ENCODE measurements at places on chromosomes 4 and X. TPM values are rescaled to one million over a fixed set of nuclear protein-coding genes. Genes with fewer than 3 reads are reported as not detected.
A peak's percentile ranks its signal among the peaks of the same experiment; 100 is the strongest.

FAAH2 gene
- 1.4 TPM for total RNA-seq

- DNase-seq: peak; percentile 67
Observed at GRCh38 chr4:186204103-186204559, 12.8 kb downstream of the CYP4V2 start.

GRCh38 chr4:108919226-108919893 lies 156.5 kb upstream of the ETNPPL start:
- DNase-seq: no peak

DNA sequence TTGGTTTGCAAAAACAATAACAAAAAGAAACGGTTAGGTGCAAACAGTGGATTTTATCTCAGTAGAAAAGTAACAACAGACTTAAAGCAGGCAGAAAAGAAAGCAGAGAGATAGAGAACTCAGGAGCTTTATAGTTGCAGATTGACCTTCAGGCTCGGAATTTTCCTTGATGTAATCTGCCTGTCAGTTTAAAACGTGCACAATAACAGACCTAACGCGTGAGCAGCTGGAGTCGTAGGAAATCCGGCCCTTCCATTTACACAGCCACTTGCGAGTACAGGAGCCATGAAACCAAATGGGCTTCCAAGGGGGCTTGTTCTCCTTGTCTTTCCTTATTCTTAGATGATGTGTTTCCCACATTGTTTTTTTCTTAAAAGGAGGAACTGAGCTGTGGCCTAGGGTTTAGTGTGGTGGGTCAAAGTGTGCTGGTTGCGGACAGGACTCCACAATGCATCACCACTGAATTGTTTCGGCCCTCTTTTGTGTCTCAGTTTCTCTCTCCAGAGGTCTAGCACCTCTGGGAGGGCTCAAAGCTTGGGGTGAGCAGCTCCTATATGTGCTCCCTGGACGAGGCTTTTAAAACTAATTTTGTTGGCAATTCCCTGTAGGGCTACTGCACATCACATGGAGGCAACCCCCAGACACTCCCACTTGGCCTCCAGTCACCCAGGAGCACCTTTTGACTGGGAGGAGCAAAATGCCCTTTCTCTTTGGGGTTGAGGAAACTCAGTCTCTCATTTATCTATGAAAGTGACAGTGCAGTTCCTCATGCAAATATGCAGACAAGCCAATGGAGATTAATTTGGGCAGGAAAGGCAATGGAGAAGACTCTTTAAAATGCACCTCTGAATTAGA lies 13.9 kb upstream of the MPP1 start:
- DNase-seq: no peak

DNA sequence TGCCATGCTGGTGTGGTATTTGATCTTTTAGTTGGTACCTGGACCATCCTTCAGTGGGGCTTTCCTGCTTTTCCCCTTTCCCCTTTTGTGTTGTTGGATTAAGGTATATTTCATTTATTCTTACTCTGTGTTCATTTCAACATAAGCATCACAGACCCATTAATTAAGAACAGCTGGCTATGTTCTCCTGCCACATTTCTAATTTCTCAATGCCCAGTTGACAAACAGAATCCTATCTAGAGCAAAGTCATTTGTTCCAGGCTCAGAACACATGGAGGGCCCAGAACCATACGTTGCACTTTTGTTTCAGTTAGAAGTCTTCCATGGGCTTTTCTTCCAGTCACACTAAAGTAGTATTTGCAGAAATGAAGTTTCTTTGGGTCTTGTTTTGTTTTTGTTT lies 46.1 kb upstream of the EOLA2 start:
- no peak for DNase-seq

DNA sequence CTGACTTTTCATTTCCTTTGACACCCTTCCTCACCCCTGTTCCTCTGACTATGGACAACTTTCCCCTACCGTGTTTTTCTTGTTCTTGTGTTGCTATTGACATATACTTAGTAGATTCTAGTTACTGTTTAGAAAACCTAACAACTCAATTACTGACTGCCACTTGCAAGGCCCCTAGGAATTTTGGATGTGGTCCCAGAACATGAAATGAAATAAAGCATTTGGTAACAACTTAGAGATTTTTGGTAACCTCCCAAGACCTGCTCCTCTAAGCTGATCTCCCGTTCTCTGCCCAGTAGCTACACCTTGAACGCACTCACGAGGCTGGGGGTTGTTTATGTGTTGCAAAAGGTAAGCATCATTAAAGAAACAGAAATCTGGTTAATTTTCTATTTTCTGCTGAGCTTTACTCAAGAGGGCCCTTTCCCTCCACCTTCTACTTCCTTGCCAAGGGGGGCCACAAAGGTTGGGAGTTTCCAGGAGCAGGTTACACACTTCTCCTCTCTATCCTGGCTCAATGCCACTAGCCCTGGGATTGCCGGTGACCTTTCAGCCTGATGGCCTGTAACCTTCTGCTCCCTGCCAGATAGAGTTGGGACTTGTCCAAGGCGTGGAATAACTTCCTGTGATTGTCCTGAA lies 20.5 kb downstream of the GAB3 start:
- DNase-seq: peak; percentile 66

DNA sequence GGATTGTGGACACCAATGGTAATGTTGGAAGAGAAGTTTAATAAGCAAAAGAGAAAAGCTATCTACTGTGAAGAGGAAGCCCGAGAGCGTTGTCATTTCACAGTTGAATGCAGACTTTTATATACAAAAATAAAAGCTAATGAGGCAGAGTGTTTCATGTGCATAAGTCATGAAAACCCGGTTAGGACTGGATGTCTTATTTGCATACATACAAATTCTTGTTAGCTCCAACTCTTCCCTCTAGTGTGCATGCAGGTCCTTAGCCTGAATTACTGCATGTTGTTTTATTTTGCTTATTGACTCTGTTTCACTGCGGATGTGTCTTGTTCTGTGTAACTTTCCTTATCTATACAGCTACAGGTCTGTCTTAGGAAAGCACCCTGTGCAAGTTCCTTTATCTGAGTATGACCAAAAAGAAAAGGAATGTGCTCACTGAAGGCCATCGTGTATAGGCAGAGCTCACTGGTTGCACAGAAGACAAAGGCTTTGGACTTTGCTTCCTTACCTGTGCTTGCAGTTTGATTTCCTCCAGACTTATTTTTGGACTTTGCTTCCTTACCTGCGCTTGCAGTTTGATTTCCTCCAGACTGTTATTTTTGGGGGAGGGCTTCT lies 25.1 kb upstream of the UGT2B11 start:
- DNase-seq: no peak

DNA sequence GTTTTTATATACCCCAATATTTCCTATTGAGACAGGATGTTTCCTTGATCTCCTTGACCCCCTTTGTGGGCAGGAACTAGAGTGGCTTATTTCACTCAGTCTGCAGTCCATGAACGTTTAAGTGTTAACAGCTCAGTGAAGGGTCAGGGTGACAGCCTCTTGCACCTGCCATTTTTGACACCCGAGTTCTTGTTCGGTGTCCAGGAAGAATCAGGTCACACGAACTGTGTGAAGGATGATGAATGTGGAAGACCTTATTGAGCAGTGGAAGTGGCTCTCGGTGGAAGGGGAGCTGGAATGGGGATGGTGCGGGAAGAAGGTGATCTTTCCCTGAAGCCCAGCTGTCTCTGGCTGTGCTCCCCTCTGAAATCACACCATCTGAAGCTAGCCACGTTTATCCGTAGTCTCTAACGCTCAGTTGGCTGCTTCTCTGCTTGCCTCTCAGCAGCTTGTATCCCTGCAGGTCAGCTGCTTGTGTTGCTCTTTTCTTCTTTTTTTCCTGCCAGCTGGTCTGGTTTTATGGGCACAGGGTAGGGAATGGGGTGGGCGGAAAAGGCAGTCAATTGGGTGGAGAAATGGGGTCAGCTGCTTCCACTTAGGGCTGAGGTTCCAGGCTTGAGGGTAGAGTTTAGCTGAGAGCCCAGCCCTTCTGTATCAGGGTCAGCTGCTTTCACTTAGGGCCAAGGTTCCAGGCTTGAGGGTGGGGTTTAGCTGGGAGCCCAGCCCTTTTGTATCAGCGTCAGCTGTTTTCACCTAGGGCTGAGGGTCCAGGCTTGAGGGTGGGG lies 29.0 kb upstream of the CCNG2 start:
- DNase-seq: no peak

- DNase-seq: no peak
Observed at GRCh38 chr4:3369781-3370674, 71.7 kb upstream of the HGFAC start.

PAGE2 gene
- total RNA-seq: not detected

STBD1 gene
- 3.9 TPM for total RNA-seq

- DNase-seq: no peak
Observed at GRCh38 chr4:37990731-37991245, 30.6 kb downstream of the PTTG2 start.

GRCh38 chr4:168374772-168375523 lies 56.4 kb upstream of the DDX60 start:
- no peak for DNase-seq

DNA sequence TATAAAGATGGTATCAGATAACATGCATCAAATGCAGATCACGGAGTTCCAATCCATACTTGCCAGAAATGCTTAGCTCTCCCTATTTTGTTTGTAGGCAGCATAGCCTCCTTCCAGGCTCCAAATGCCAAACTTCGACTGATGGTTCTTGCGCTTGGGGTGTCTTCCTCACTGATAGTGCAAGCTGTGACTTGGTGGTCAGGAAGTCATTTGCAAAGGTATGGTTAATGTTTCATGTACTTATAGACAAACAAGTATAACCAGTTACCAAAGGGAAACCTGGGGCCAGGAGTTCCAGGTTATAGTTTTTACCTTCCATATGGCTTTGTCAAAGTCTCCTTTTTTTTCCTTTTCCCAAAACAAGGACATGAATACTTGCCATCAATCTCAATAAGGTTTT lies 5.3 kb downstream of the CWH43 start:
- no peak for DNase-seq

- DNase-seq: no peak
Observed at GRCh38 chr4:63831590-63832155, 577.6 kb downstream of the TECRL start.

DNA sequence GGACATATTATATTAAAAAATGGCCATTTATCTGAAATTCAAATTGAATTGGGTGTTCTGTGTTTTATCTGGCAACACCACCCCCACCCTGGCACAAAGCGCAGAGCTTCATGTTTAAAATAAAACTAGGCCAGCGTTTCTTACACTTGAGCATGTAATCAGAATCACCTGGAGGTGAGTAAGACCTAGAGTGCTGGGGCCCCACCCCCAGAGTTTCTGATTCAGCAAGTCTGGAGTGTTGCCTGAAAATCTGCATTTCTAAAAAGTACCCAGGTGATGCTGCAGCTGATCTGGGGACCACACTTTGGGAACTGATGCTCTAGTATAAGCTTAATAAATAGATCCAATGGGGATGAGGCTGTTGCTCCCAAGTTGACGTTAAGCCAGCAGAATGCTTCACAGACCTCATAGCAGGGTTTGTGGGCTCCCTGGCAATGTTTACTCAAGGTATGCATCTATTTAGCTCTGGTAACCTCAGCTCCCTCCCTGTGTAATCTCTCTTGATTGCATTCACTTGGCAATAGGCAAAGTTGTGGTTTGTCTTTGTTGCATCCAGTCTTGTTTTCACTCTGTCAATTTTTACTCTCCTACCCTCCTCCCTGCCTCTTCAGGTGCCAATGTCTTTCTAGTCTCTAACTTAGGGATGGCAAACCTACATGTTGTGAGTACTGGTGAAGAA lies 99.8 kb upstream of the TEX13D start:
- DNase-seq: no peak

OPRPN gene
- not detected for total RNA-seq

- DNase-seq: no peak
Observed at GRCh38 chr4:23084559-23085248, 392.0 kb downstream of the GBA3 start.

C4orf50 gene
- total RNA-seq: 0.09 TPM

SCML2 gene
- 1.4 TPM for total RNA-seq
